ENCODE measurements at places on chromosomes 4 and X.

DNA sequence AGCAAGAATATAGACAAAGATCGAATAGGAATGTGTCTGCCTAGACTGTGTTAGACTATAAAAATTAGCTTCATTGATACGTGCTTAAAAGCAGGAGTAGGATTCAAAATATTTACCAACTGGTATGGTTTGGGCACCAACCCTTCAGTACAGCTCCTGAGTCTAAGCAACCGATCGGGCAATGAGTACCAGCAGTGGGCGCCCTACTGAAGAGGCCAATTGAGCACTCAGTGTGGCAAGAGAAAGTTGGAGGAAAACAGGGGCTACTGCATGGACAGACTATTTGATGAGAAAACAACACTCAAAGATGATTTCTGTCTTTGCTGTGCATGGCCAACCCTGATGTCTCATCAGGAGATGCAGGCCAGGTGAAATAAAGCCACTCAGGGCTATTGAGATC lies 176.0 kb upstream of the NWD2 start:
- no peak for DNase-seq

DNA sequence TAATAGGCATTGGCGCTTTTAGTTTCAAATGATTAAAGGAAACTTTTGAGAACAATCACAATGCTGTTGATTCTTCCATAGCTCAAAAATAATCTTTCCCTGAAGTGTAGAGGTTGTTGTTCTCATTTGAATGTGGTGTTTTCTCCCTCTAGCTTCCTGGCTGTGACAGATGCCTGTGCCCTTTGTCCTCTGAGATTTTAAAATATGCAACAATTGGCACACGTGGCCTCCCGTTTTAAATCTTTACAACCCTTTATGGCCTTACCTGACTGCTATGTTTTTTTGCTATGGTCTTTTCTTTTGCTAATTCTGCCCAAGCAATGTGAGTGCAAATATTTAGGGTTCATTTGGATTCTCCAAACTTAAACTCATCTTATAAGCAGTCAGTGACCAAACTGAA lies 22.9 kb upstream of the CASK start:
- no peak for DNase-seq

GRCh38 chr4:83510442-83510841 lies 25.5 kb upstream of the GPAT3 start:
- DNase-seq = no peak

GRCh38 chr4:159922119-159922518 lies 819.2 kb downstream of the RAPGEF2 start:
- no peak for DNase-seq

- DNase-seq = peak; percentile 39
Observed at GRCh38 chr4:38782452-38783108, at the start of gene TLR10. TSS of gene TLR10 (minus strand) at chr4:38782990. CDS start at chr4:38775590, 7,400 bp downstream.

DNA sequence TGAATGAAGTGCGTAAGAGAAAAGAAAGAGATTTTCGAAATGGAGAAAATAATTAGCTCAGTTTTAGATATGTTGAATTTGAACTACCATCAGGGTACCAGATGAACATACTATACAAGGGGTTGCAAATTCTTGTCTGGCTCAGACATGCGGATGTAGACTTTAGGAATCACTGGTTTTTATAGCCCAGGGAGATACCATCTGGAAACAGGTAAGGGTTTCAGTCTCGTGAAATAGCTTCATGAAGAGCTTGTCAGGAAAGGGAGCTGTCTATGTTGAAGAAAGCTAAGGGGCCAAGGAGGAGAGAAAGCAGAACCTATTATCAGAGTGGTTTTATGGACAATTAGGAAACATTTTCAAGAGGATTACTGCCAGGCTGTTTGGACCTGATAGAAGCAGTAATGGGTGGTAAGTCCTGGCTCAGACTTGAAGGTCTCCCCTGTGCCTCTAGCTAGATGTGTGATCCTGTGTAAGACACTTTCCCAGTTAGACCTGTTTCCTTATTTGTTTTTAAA lies 6.7 kb downstream of the RAB9A start:
- DNase-seq = no peak

- DNase-seq = no peak
Observed at GRCh38 chr4:11748164-11748872, 319.6 kb upstream of the HS3ST1 start.

DNA sequence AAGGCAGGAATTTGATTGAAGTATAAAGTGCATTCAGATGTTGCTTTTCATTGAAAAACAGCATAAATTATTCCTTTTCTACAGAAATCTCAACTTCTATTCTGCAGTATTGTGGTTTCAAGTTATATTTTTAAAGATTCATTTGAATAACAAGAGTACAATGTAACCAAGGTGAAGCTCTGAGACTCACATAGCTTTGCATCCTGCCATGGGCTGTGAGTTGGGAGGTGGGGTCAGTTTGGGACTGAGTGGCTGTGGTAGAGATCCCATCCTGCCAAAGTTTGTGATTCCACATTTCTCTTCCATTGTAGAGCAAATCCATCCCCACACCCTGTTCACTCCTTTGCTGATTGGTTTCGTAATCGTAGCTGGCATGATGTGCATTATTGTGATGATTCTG lies 69.2 kb downstream of the KIT start:
- no peak for DNase-seq

- no peak for DNase-seq
Observed at GRCh38 chr4:55510685-55511084, 36.0 kb downstream of the CLOCK start.

DNA sequence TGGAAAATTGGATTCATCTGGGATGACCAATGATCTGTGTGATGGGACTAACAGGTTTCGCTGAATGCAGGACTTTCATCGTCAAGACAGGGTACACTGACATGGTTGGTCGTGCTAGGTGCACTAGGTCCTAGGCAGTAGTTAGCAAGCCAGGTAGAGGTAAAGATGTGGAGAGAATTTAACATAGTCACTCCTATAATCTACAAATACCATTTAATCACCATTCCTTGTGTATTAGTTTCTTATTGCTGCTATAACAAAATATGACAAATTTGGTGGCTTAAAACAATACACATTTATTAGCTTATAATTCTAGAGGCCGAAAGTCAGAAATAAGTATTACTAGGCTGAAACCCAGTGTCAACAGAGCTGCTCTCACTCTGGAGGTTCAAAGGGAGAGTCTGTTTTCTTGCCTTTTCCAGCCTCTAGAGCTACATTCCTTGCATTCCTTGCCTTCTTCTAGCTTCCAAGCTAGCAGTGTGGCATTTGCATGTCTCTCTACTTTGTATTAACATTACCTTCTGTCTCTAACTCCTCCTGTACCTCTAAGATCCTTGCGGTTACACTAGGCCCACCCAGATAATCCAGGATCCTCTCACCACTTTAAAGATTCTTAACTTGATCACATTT lies 98.7 kb upstream of the GRIA3 start:
- DNase-seq = no peak

- DNase-seq = no peak
Observed at GRCh38 chrX:39891781-39892180, 206.0 kb downstream of the BCOR start.

- no peak for DNase-seq
Observed at GRCh38 chr4:243426-243825, 61.8 kb downstream of the ZNF732 start.

GRCh38 chrX:106932492-106932923 lies 12.3 kb downstream of the CLDN2 start:
- DNase-seq = no peak

DNA sequence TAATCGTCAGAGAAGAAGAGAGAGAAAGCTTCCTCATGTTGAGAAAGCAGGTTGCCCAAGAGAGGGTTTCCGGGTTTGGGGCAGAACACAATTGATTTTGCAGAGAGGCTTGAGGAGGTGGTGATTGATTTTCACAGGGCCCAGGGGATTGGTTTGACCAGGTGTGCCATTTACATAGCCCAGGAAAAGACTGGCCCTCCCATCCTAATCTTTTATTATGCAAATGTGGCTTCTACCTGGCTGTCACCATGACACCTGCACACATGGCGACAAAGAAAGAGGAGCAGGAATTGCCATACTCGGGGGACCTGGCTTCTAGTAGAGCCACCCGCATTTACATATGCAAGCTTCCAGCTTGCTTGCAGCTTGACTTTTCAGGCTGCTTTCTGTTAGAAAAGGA lies 405.3 kb downstream of the PPP4R3C start:
- DNase-seq = no peak

GRCh38 chr4:127120441-127121090 lies 512.2 kb upstream of the INTU start:
- DNase-seq = no peak

- DNase-seq = no peak
Observed at GRCh38 chrX:67555578-67556203, 11.9 kb downstream of the AR start.

- DNase-seq = no peak
Observed at GRCh38 chr4:38377195-38377594, 286.8 kb upstream of the KLF3 start.
